ENCODE measurements at places on chromosomes 2 and 18.

DNA sequence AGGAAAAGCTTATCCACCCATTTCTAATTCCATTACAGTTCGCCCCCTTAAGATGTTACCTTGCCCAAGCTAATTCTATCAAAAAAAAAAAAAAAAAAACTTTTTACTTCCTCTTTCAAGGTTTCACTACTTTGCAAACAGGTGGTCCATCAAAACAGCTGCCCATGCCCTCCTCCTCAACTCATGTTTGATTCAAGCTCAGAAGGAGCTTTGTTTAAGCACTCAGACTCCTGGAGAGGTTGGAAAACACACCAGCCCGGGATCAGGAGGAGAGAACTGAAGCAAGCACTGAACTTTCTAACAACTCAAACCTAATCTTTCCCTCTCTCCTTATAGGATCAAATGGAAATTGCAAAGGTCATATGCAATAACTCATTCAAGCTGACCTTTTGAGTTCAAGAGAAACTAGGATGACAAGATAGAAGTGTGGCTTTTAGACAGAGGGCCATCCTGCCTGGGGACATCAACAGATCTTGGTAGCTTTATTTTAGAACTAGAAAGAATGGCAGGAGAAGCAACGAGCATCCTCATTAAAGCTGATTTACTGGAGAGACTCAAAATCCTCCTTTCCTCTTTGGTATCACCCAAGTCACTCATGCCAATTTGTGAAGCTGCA lies 28.3 kb upstream of the FZD7 start:
- no peak for DNase-seq

DNA sequence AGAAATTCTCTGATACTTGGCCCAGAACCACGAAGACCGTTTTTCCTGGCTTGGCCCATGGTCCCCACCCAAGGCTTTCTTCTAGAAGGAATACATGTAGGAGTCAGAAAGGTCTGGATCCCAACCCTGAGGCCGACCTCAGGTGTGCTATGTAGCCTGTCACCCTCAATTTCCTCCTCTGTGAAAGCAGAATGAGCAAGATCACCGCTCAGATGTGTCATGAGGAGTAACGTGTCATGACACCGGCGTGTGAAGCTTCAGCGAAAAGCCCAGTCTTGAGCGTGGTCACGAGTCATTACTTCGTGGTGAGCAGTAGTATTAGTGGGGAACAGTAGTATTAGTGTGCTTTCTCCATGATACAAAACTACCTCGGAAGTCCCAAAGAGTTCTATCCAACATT lies 103.4 kb downstream of the ALPK2 start:
- no peak for DNase-seq

GRCh38 chr2:121387591-121388325 lies 102.8 kb upstream of the TFCP2L1 start:
- no peak for DNase-seq

- DNase-seq = no peak
Measured at GRCh38 chr2:78561876-78562275, 463.6 kb upstream of the REG3G start.

GRCh38 chr2:50018921-50019320 lies 864.6 kb upstream of the FSHR start:
- DNase-seq = no peak

- no peak for DNase-seq
Measured at GRCh38 chr2:28172114-28172898, 220.4 kb upstream of the FOSL2 start.

GRCh38 chr2:151241224-151241623 lies 20.4 kb downstream of the RBM43 start:
- DNase-seq = no peak

DNA sequence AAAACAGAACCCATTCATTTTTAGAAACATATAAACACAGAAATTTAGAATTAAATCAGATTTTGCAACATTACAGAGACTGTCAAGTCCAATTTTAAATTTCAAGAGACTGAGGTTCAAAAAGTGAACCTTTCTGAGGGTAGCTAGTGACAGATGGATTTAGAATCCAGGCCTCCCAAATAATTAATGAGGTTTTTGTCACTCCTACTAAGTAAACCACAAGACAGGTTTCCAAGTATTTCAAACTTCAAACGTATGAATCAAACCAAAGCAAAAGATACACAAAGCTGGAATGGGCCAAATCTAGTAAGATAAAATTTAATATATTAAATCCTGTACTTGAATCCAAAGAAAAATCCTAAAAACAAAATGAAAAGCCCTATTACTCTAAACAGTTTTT lies 25.3 kb downstream of the PPP4R3B start:
- DNase-seq = no peak

GRCh38 chr2:216202626-216203250 lies 93.6 kb downstream of the XRCC5 start:
- DNase-seq = no peak

GRCh38 chr18:49591271-49591670 lies 29.4 kb downstream of the LIPG start:
- DNase-seq = no peak

DNA sequence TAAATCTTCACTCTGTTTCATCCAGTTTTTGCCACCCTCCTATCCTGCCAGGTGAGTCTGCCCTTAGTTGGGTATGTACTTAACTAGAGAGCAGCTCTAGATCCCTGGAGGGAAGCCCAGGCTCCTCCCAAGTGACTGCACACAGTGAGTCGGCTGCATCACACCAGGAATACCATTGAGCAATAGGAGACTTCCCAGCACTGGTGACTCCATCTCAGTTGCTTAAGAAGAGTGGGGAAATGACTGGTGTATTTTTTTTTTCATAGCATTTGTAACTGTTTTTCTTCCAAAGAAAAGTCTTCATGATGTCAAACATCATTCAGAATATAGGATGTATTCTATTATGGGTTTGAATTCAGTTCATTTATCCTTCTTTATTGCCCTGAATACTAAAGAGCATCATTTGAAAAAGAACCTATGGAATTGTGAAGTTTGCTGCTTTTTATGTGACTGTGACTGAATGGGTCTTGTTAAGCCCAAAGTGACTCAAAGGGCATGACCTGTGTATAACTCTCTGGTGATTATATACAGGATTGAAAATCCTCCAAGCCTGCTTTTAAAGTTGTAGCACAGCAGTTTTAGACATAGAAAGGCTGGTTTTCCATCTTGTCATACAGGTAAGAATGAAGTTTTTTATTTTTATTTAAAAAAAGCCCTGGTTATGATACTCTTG lies 84.3 kb downstream of the MAP3K20 start:
- no peak for DNase-seq

GRCh38 chr2:136225950-136226835 lies 108.2 kb upstream of the CXCR4 start:
- DNase-seq = no peak

GRCh38 chr2:211845338-211846035 lies 693.1 kb downstream of the ERBB4 start:
- DNase-seq = no peak

DNA sequence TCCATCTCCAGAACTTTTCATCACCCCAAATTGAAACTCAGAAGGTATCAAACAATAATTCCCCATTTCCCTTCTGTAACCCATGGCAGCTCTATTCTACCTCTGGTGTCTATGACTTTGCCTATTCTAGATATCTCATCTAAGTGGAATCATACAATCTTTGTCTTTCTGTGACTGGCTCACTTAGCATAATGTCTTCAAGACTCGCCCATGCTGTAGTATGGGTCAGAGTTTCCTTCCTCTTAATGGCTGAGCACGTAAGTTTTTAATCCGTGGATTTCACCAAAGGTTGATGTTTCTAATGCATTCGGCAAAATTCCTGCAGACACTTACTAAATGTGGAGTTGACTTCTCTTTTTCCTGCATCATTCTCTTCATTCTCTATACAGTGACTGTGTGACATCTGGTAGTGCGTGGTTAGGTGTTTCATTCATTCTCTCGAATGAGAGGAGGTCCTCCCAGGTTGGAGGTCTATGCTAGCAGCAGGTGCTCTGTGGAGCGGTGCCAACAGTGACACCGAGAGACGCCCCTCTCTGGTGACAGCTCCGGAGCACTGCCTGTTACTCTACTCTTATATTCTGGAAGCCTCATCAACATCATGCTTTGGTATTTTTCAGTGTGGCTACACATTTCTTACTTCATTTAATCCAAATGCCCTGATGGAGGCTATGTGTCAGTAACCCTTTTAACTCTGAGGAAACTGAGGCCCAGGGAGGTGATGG lies 50.1 kb downstream of the ATOH8 start:
- DNase-seq = no peak

DNA sequence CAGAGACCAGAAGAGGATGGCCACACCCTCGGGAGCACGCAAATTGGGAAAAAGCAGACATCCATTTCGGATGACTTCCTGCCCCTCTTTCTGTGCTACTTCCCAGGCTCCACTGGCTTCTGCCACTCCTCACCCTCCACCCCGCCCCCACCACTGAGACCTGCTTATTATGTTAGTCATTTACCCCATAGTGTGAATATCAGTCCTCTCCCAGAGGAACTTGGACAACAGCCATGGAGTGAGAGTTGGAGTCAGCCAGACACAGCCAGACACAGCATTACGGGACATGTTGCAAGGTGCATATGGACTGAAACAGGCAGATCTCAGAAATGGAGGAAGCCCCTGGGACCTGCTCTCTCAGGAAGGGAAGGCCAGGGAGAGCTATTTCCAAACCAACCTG lies 51.8 kb downstream of the CTIF start:
- DNase-seq = no peak

- DNase-seq = no peak
Measured at GRCh38 chr18:26708806-26709716, 156.4 kb downstream of the AQP4 start.

DNA sequence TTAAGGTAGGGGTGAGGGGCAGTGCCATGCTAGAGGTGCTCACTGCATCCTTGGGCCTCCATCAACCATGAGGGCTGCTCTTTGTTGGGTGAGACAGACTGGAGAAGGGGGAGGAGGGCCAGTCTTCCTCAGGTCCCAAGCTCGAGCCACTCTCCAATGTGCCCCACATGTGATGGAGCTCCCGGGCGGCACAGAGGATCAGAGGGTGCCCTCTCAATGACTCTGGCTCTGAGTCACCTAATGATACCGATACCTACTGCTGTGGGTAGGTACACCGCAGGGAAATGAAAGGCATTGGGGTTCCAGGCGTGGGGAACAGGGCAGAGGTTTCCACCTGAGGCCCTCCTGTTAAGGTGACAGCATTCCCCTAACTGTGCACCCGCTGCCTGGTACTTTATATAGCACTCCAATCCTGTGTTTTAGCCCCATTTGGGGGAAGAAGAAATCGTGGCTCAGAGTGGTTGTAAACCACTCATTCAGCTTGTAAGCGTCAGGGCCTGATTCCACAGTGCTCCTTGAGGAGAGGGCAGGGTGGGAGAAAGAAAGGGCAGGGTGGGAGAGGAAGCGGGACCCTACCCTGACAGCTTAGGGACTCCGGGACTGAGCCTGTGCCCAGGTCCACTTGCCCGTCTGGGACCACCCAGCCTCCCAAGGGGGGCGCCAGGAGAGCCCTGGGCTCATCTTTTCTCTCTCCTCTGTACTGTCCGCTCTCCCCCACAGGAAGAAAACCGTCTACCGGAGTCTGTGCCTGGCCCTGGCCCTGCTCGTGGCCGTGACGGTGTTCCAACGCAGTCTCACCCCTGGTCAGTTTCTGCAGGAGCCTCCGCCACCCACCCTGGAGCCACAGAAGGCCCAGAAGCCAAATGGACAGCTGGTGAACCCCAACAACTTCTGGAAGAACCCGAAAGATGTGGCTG lies 1.8 kb downstream of the B3GNT7 start:
- DNase-seq = no peak

DNA sequence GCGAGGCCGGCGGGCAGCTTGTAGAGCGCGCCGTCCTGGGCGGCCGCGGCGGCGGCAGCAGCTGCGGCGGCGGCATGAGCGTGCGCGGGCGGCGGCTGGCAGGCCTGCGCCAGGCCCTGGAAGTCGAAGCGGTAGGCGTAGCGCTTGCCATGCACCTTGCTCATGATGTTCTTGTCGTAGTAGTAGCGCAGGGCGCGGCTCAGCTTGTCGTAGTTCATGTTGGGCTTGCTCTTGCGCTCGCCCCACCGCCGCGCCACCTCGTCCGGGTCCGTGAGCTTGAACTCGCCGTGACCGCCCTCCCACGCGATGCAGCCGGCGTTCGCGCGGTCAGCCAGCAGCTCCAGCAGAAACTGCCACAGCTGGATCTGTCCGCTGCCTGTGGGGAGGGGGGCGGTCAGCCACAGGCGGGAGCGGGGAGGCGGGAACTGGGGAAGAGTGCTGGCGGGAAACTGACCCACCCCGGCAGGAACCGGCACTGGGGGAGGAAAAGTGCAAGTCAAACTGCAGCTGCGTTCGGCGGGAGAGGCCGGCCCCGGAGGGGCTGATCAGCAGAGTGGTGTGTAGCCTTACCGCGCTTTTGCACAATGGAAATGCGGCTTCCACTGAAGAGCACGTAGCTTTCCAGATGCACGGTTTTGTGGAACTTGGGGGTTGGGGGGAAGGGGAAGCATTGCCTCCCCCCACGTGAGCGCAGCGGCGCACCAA lies 3.0 kb downstream of the FEV start:
- DNase-seq = no peak

GRCh38 chr2:110657724-110658305 lies 20.0 kb downstream of the BUB1 start:
- DNase-seq = no peak

GRCh38 chr2:83478037-83478436 lies 981.0 kb downstream of the SUCLG1 start:
- no peak for DNase-seq

DNA sequence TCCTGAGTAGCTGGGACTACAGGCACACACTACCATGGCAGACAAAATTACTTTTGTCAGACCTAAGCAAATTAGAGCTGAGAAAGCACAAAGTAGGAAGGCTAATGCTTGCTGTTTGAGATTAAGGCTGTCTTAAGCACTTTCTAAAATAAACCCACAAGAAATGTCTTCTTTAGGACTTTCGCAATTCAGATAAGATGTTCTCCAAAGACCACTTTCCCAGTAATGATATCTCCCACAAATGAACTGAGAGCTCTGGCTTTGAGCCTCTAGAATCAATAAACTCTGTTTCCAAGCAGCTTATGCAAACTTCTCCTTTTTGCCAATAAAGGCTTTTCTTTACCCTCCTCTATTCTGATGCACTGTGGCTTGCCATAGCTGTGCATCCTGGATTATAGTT lies 32.0 kb upstream of the GALNT1 start:
- no peak for DNase-seq

GRCh38 chr2:235026649-235027557 lies 75.1 kb downstream of the SH3BP4 start:
- DNase-seq = no peak

GRCh38 chr2:239402666-239403065 lies 1.8 kb upstream of the HDAC4 start:
- no peak for DNase-seq
